ENCODE measurements at places on chromosomes 3 and 15.
A peak's percentile ranks its signal among the peaks of the same experiment; 100 is the strongest.

DNA sequence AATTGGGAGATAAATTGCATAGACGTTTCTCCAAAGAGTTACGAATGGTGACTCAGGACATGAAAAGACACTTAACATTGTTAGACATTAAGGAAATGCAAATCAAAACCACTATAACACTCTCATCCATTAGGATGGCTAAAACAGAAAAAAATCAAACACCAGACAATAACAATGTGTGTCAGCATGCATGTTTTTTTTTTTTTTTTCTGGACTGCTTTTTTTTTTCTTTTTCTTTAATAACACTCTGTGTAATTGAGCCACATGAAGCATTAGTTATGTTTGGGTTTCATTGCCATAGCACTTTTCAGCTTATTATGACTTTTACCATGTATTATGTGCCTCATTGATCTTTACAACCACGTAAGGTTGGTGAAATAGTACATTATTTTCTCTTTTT is 95.0 kb downstream of the NFKBIZ start:
- DNase-seq: no peak

GRCh38 chr3:13452490-13453335 is 27.4 kb upstream of the HDAC11 start:
- no peak for DNase-seq

GRCh38 chr15:53390549-53390948 is 368.9 kb downstream of the WDR72 start:
- no peak for DNase-seq

DNA sequence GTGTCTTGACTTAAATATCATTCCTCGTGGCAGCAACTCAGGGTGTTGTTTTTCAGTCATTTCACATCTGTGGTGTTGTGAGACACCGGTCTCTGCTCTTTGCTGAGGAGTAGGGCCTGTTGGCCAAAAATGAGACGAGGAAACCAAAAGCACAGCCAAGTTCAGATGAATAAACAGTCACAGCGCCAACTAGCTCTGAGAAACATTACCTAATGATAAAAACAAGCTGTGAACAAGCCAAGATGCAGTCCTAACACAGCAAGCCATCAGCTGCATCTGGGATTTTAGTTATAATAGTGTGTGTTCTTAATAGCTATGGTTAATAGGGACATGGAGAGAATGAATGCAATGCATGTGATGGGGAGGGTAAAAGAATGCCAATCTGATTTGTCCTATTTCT is 843.4 kb upstream of the DPPA4 start:
- DNase-seq: no peak

- DNase-seq: no peak
Measured at GRCh38 chr3:105793040-105793439, 75.8 kb downstream of the CBLB start.

GRCh38 chr15:99732751-99733267 is 428 bp downstream of the LYSMD4 start:
- DNase-seq: no peak

- no peak for DNase-seq
Measured at GRCh38 chr15:43941555-43941954, 114.8 kb downstream of the WDR76 start.

DNA sequence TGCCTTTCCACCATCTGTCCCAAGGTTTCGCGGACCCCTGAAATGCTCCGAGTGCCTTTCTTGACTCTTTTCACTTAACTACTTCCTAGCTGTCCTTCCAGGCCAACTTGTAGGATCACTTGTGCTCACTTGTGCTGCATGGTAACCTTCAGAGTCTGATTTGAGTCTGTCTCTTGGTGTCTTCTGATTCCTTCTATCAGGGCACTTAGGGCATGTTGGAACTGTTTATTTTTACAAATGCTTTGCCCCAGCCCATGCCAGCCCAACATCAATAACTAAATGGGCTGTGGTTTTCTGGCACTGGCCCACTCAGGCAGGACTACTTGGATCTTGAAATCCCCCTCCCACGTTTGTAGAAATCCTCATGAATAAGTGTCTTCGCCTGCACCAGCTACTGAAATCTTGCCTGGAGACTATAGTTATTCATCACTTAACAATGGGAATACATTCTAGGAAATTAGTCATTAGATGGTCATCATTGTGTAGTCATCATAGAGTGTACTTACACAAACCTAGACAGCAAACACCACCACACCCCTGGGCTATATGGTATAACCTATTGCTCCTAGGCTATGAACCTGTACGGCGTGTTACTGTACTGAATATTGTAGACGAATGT is 123.1 kb upstream of the STRIT1 start:
- DNase-seq: peak; percentile 34

DNA sequence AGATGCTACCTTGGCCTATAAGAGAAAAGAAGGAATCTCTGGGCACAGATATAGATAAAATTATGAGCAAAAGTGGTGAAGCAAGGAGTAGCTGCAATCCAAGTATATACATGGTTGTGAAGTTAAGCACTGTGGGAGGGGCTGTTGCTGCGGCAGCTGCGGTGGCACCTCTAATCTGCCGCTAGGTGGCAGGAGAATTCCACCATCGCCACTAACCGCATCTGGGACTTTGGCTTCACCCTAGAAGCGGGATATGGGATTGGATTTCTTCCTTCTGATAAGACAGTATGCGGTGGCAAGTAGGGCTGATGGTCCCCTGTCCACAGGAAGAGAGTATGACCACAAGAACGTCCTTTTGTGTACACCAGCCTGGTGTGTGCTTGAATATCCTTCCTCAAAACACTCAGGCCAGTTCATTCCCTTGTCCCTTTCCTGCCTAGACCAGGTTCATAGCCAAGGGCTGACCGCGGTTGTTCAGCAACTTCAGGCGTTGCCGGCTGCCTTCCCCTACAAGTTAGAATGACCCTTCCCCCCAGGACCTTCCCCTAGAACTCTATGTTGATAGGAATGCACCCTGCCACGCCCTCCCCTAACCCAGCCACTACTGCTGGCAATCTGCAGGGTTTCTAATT is 5.1 kb downstream of the MAGEL2 start:
- peak; percentile 9 for DNase-seq

DNA sequence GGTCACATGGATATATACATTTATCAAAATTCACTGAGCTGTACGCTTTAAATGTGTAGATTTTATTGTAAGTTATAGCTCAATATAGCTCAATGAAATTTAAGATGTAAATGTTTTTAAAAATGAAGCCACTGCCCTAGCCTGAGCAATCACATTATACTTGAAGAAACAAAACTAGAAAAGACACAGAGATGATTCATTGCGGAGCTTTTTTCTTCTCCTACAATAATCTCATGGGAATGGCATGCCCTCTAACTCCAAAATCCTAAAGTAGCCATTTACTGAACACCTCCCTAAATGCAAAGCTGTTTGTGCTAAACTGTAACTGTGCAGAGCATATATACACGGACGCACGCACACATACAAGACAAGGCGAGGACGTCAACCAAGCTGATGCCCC is 84.2 kb downstream of the MYO9A start:
- DNase-seq: no peak

- DNase-seq: no peak
Measured at GRCh38 chr15:69289342-69290146, 9.2 kb upstream of the PAQR5 start.

DNA sequence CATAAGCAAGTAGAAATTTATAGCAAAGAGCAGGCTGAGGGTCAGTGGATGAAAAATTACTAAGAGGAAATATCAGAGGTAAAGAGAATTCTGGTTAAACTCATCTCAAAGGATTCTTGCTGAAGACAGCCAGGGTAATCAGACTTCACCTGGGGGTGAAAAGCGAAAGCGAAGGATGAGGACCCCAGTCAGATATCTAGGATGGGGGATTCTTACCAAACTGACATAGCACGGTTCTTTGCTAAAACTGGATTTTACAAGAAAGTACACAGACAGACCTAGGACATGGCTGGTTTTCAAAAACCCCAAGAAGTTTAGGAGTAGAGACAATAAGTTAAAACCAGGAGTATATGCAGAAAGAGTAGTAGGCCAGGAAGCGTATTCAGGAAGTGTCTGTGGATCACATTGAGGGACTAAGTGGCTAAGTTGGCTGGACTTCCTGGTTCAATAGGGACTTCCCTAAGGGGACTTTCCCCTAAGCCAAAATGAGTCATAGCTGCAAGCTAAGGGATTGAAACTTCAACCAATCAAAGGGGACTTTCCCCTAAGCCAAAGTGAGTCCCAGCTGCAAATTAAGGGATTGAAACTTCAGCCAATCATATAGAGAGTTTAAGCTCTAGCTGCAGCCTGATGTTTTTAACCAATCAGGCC is 2.4 kb upstream of the CFAP91 start:
- DNase-seq: no peak

GRCh38 chr3:13574798-13575451 is 26.0 kb downstream of the FBLN2 start:
- DNase-seq: no peak

DNA sequence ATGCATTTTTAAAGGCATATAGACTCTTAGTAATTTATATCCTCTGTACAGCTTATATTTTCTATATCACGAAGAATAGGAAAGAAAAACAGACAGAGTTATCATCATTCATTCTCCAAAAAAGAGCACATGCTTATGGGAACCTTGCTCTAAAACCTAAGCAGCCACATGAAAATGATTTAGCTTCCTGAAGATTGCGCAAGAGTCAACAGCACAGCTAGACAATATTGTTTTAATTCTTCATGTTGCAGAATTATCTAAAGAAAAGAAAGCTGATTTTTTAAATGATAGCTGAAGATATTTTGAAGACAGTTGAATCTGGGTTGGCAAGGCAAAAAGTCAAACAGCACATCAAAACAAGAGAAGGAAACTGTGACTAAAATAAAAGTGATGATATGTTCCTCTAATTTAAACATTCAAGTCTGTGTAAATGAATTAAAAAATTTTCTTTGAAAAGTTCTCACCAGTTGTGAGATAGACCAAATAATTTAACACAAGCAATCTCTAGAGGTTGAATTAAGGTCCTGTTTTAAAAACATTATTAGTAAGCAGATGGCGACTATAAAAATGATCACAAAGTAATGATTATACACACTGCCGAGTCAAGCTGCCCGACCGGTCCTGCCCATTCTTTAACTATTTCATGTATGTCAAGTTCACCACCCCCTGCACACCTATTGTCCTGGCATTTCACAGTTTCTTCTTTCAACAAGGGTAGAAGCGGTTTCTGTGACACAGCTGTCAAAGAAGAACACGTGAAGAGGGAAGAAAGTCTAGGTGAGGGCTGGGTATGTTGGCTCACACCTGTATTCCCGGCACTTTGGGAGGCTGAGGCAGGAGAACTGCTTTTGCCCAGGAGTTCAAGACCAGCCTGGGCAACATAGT is 74.2 kb upstream of the BHLHE40 start:
- DNase-seq: no peak

- no peak for DNase-seq
Measured at GRCh38 chr3:118476885-118477618, 557.6 kb downstream of the IGSF11 start.
